ENCODE measurements at places on chromosomes 11 and 22.
A peak's percentile ranks its signal among the peaks of the same experiment; 100 is the strongest.

DNA sequence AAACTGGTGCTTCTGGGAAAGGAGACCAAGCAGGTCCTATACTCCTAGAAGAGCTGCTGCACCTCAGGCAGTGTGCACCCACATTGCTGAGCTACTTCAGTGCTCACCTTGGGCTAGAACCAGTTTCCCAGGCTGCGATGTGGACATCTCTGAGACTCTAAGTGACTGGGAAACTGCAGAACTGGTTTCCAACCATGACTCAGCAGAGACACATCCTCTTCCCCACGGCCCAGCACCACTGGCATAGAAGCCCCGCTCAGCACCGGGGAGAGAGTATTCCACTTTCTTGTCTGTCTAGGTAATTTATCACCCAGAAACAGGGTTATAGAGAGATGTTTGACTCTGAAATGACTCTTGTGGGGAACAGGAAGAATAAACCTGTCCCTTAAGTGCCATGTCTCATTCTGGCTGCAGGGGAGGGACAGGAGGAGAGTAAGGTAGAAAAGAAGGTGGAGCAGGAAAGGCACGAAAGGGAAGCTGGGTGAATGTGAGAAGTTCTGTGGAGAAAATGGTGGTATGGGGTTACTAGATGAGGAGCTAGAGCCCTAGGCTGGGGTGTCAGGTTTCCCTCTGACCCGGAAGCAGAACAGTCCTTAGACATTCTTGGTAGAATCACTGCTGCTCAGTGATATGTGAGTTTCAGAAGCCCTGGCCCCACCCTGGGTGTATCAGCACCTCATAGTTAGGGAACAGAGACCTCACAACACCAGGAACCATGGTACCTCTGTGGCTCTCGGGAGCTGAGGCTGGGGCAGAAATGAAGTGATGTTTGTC, 340.4 kb upstream of the NCAM1 start:
- DNase-seq = no peak

- no peak for DNase-seq
These were observed 93.8 kb upstream of the LMO1 start for GRCh38 chr11:8357505-8357888.

GRCh38 chr11:31001427-31001826, 368.1 kb downstream of the DCDC1 start:
- DNase-seq = no peak

DNA sequence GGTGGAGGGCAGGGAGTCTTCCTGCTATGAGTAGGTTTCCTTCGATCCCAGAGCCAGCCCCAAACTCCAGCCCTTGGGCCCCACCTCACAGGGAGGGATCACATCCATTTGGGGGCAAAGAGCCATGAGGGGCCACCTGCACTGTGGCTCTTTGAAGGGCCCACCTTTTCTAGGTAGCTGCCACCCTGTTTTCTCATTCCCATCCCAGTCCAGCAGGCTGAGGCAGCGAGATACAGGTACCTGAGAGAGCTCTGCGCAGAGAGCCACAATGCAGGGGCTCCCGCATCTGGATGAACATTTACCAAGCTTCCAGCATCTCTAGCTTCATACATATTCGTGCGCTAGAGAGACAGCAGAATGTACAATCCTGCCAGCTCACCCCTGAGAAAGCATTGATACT, 16.3 kb downstream of the FXYD6 start:
- DNase-seq = no peak

GRCh38 chr11:76495019-76495418, 50.2 kb downstream of the EMSY start:
- no peak for DNase-seq

GRCh38 chr11:44746894-44747293, 20.1 kb downstream of the TSPAN18 start:
- no peak for DNase-seq

- DNase-seq = no peak
These were observed 7.8 kb upstream of the CELSR1 start for GRCh38 chr22:46545086-46545792.

- no peak for DNase-seq
These were observed 4.8 kb upstream of the EMID1 start for GRCh38 chr22:29200901-29201300.

GRCh38 chr11:23318670-23319069, 458.4 kb upstream of the CCDC179 start:
- DNase-seq = no peak

GRCh38 chr11:35822815-35823495, 120.9 kb upstream of the LDLRAD3 start:
- DNase-seq = no peak

- DNase-seq = no peak
These were observed 26.1 kb upstream of the SLC25A18 start for GRCh38 chr22:17537155-17537554.

DNA sequence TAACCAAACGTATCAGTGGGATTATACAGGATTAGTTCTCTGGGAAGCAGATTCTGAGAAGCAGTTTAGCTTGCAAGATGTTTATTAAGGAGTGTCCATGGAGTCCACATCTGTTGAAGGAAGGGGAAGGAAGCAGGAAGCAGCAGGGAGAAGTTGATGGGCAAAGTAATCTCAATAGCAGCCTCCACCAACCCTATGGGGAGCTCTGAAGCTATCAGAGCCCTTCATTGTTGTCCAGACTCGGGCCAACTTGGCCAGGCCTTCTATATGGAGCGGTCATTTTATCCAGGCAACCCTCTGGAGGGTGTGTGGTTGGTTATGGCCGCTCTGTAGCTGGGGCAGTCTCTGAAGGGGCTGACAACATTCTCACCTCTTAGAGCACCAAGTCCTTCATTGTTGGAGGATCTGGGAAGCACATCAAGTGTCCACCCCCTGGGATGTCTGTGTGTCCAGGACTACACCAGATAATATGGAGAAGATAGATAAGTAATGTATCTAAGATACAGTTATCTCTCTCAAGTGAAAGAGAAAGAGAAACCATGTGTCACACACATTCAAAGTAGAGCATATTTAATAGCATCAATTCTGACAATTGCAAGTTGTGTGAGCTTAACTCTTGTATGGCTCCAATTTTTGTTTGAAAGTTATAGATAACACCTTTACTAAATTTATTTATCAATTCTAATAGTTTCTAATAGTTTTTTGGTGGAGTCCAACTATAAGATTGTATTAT, 101.7 kb upstream of the TRIM77 start:
- no peak for DNase-seq

- DNase-seq = no peak
These were observed 38.3 kb upstream of the TMEM135 start for GRCh38 chr11:86999388-86999787.

GRCh38 chr22:26318975-26319374, 110.1 kb upstream of the ASPHD2 start:
- DNase-seq = no peak

DNA sequence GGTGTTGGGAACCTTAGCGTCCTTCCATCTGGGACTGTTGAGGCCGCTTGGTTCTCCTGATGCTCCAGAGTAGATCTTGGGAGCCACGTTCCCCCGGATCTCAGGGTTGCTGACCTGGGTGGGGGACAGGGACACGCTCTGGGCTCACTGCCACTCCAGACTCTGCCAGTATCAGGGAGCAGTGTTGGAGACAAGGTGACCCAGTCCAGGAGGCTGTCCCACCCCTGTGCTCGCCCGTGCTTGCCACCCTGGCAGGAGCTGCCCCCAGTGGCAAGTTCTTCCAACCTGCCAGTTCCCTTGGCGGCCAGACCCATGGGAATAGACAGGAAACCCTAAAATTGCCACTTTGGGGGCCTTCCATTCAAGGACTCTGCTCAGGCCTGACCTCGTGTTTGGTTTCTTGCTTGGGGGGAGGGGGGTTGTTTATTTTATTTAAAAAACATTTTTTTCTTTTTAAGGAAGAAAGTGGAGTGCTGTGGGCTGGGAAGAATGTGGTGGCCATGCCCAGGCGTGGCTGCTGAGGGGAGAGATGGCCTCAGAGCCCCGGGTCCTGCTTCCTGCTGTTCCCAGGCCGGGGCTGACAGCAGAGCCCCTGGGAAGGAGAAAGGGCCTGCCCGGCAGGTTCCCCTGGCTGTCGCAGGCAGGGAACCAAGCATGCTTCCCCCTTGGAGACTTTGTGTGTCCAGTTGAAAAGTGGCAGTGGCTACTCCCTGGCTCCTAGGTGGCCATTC, 7.2 kb downstream of the GRK2 start:
- no peak for DNase-seq

DNA sequence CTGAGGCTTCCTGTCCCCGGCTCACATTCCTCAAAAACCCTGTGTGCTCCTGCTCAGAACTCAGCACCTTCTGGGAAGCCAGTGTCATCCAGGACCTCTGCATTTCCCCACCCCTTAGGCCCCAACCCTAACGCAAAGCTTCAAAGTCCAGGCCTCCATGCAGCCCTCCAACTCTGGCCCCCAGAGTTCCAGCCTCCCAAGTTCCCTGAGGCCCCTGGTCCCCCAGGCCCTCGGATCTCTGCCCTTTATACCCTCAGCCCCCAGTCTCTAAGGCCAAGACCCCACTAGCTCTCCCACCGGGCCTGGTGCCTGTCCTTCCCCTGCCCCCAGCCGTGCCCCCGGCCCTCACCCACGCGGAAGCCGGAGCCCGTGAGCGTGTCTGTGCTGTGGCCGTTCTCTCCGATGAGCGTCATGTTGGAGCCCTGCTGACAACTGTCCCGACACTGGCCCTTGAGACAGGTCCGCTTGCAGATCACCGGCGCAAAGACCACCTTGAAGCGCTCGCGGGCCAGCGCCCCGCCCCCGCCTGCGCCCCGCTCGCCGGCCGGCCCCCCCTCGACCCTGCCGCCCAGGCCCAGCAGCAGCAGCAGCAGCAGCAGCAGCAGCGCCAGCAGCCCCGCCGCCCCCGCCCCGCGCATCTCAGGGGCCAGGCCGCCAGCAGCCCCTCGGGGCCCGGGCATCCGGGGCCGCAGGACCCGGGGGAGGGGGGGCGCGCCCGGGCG, 718 bp downstream of the LTBP3 start:
- peak; percentile 48 for DNase-seq

GRCh38 chr11:95156133-95156721, 66.6 kb downstream of the ENDOD1 start:
- DNase-seq = no peak

DNA sequence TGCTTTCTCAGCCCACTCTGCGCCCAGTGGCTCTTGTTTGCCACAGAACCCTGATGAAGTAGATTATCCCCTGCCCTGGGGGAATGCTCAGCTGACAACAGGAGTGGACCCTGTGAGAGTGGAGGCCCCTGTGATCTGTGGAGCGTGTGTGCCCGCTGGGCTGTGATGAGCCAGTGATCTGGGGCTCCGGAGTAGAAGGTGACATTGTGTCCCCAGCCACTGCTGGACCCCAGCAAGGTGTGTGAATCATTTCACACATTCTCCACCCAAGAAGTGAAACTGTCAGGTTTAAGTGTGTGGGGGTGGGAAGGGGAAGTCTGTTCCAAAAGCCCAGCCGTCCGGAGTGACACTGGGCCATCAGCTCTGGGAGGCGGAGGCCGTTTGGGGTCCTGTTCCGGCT, 33.1 kb upstream of the GRAMD4 start:
- DNase-seq = no peak

- no peak for DNase-seq
These were observed 93.0 kb downstream of the CELSR1 start for GRCh38 chr22:46444390-46444854.

DNA sequence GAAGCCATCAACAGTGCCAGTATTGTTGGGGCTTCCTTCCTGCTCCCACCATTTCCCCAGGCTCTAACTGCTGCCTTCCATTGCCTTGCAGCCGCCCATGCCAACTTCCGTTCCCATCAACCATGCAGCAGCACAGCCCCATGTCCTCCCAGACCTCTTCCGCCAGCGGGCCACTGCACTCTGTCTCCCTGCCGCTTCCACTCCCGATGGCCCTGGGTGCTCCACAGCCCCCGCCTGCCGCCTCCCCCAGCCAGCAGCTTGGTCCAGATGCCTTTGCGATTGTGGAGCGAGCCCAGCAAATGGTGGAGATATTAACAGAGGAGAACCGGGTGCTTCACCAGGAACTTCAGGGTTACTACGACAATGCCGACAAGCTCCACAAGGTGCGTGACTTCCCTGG, 53.3 kb downstream of the AMOTL1 start:
- DNase-seq = no peak

GRCh38 chr11:9901943-9902342, 238.1 kb downstream of the SWAP70 start:
- DNase-seq = no peak

DNA sequence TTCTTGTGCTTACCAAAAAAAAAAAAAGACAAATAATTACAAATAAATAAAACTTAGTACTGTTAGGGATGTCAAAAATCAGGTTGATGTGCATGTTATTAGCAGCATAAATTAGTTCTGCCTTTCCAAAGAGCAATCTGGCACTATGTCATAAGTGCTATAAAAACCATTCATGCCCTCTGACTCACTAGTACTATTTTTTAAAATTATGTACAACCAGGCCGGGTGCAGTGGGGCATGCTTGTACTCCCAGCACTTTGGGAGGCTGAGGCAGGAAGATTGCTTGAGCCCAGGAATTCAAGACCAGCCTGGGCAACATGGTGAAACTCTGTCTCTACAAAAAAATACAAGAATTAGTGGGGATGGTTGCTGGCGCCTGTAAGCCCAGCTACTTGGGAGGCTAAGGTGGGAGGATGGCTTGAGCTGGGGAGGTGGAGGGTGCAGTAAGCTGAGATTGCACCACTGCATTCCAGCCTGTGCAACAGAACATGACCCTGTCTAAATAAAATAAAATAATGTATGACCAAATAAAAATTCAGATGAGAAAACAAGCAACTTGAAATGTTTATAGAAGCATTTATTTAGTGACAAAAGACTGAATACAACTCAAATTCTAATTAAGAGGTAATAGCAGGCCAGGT, 25.3 kb downstream of the UEVLD start:
- no peak for DNase-seq

GRCh38 chr11:46976182-46976854, 39.8 kb downstream of the CSTPP1 start:
- DNase-seq = no peak

GRCh38 chr22:29216011-29216872, 10.5 kb downstream of the EMID1 start:
- DNase-seq = no peak

All from stimulated activated CD4-positive, alpha-beta T cell treated with anti-CD3 and anti-CD28 coated beads, Interleukin-4, amount 100 ng/mL, for 1 hour (primary cell).